ENCODE measurements at places on chromosomes 11 and 22.

GRCh38 chr11:74719011-74719410, 12.2 kb downstream of the CHRDL2 start:
- DNase-seq, result no peak

DNA sequence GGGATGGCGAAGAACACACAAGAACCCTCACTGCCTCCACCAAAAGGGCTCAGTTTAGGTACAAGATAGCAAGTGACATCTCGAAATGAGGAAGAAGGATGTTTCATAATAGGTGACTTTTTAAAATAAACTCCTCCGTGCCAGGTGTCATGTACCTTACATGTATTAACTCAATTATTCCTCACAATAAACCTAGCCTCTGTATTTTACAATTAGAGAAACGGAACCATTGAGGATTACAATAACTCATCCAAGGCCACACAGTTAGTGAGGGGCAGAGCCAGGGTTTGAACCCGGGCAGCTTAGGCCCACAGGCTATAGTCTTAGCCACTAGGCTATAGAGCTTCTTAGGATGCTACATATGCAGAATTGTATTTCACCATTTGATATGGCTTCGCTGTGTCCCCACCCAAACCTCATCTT, 965 bp upstream of the PAMR1 start:
- no peak for DNase-seq

- DNase-seq, result no peak
These were observed 47.1 kb upstream of the LMO1 start for GRCh38 chr11:8310743-8311298.

DNA sequence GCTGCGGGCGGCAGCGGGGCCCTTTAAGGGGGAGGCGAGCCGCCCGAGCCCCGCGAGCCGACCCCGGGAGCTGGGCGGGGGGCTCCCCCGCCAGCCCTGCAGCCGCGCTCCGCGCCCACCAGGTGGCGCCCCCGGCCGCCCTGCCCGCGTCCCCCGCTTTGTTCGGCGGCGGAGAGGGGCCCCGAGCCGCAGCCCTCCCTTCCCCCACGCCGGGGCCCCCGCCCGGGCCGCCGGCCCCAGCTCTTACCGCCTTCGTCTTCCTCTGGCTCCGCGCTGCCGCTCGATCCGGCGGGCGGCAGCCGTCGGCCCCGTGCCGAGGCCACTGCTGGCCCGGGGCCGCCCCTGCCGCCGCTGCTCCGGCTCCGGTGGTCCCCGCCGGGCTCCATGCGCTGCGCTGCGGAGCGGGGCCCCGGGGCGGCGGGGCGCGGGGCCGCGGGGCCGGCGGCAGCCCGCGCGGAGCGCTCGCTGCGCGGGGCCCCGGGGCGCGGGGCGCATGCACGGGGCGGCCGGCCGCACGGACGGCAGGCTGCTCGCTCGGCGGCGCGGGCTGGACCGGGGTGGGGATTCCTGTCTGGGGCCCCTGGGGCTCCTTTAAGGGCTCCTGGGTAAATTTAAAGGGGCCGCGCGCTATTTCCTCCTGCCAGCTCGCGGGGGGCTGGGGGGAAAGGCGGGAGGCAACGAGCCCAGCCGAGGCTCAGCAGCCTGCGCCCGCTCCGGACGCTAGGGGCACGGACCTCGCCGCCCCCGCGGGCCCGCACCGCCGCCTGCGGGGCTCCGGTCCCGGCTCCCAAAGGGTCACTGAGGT, at the start of gene ZFTA:
TSS of gene ZFTA (minus strand) at position 539 of the 805 bp plus-strand sequence. CDS start at position 386, 153 bp downstream.
- DNase-seq, result peak; percentile 18

DNA sequence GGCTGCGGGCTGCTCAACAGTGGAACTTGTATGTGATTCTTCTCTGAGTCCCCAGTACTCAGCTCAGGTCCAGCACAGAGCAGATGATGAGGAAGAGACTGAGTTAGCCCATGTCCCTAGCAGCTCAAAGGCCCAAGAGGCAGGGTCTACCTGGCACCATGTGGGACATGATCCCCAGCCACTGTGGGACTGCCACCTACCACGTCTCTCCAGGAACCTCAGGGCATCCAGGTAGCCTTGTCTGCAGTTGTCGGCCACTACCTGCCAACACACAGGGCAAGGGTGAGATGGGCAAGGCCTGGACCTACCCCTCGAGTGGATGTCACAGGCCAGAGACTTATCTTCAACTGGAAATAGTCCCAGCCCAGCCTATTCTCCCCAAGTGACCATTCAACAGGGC, 4.4 kb downstream of the PNPLA5 start:
- DNase-seq, result no peak
